Hematopoietic multipotent progenitor cell (in vitro differentiated cells): ENCODE measurements at places on chromosomes 11 and 22. TPM values are rescaled to one million over a fixed set of nuclear protein-coding genes. Genes with fewer than 3 reads are reported as not detected.
A peak's percentile ranks its signal among the peaks of the same experiment; 100 is the strongest.

SLC22A8 gene
- total RNA-seq, result not detected

DNA sequence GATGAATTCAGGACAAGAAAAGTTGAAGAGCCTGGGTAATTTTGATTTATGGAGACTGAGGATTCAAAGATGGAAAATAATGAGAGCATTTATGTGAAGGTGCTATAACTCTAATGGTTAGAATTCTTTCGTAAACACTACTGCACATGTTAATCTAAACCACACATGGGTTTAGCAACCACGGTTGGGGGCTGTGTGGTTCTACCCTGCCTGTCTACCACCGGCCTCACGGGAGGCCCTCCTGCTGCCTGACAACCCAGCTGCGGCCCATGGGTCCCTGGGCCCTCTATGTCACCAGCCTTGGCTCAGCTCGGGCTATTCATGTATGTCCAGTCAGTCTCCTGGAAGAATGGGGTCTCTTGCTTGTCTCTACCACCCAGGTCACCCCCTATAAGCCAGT, 68.5 kb upstream of the ARFGAP3 start:
- peak; percentile 81 for DNase-seq

- no peak for DNase-seq
Observed at GRCh38 chr11:108873310-108873709, 208.4 kb downstream of the DDX10 start.

DNA sequence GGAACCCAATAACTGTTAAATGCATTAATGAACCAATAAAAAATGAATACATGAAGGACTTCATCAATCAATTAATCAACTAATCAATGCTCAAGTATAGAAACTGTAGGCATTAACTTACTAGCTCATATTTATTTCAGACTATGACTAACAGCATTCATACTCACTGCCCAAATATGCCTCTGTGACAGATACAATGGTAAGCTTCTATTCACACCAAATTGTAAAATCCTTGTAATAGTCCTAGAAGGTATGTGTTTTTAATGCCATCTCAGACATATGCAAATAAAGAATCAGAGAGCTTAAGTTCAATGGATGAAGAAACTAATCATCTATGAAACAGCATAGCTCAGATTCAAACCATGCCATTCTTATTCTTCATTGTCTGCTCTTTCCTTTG, 1253.6 kb upstream of the TENM4 start:
- DNase-seq, result no peak

DNA sequence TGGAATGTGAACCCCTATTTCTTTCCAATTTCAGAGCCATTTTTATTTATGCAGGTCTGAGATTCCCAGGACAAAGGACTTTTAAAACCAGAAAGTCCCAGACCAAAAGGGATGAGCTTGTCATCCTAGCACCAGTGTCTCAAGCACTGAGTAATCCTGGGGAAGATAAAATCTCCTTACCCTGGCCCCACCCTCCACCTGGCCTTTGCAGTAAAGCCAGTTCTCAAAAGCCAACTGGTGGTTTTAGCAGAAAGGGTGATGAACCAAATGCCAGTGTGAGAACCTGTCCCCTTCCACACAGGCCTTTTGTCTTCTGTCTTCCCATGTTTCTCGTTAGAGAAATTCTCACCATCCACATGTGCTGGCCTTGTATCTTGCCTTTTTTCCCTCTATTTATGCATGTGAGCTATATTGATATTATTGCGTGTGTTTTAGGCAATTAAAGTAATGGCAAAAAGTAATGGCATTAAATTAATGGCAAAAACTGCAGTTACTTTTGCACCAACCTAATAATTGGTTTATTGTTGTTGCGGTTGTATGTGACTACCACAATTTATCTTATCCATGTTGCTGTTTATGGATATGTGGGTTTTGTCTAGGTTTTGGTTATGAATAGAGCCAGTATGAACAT, 191.3 kb downstream of the MYO18B start:
- DNase-seq, result no peak

MS4A3 gene
- total RNA-seq, result 16.7 TPM

C11orf21 gene
- 56.3 TPM for total RNA-seq

DNA sequence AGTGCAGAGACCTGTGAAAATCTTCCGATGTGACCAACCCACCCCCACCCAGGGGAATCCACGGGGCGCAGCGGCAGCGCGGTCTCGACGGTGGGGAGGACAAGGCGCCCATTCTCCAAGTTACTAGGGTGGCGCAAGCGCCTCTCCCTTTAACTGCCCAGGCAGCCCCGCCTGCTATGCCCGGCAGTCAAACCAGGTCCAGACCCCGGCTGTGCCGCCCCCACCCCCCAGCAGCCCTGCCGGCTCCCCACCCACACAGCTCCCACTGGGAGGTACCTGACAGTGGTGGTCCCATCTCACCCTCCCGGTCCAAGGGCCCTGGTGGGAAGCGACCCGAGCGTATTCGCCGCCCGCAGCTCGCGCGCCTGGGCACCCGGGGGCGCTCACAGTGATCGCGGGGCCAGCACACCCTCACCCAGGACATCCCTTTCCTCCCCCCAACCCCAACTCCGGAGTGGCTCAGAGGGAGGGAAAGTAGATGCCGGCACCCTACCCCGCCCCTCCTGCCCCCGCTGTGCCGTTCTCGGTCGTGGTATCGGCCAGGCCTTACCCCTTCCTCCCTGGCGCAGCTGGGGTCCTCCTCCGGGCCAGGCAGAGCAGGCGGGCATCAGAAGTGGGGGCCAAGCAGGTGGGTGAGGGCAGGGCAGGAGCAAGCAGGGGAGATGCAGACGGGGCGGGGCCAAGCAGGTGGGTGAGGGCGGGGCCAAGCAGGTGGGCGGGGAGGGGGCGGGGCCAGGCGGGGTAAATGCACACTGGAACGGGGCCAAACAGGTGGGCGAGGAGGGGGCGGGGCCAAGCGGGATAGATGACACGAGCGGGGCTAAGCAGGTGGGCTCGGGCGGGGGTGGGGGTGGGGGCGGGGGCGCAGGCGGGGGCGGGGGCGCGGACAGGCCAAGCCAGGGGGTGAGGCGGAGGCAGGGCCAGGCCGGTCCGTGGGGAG, at the start of gene TRPM5:
TSS of gene TRPM5 (minus strand) at position 634 of the 940 bp plus-strand sequence. CDS start 21,478 bp downstream, outside the sequence.
- no peak for DNase-seq

GRCh38 chr22:32979606-32980005, 78.6 kb downstream of the SYN3 start:
- no peak for DNase-seq

ANKK1 gene
- total RNA-seq, result under 0.01 TPM

OR51E2 gene
- under 0.01 TPM for total RNA-seq

RPS13 gene
- total RNA-seq, result 1,640 TPM

GRCh38 chr11:28528217-28528616, 420.0 kb downstream of the METTL15 start:
- no peak for DNase-seq

DNA sequence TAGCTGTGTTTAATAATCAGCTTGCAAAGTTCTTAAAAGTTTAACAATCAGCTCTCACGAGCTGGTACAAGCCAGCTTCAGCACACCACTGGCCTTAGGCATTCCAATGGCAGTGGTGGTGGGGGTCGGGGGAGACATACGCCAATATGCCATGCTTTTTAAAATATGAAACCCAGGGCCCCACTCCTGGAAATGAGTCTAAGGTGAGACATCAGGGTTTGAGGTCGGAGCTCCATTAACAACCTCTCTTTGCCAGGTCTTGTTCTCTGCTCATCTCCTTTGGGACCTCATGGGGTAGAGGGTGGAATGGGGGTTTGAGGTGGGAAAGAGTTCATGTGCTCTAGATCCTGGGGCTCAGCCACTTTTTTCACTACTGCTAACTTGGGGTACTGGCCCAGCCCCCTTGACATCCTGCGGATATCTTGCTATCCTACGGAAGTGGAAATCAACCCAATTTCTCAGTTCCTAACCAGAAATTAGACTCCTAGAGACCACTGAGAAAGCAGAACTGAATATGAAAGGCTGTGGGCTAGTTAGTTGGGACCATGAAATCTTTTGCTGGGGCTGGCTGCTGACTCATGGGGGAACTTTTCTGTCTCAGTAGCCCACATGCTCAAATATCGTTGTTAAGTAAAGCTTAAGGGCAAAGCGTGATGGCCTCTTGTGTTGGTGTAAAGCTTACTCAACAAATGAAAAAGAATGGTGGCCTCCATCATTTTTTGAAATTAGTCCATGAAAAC, 90.1 kb downstream of the PDHX start:
- no peak for DNase-seq

- DNase-seq, result no peak
Observed at GRCh38 chr11:108871152-108871551, 206.3 kb downstream of the DDX10 start.

DNA sequence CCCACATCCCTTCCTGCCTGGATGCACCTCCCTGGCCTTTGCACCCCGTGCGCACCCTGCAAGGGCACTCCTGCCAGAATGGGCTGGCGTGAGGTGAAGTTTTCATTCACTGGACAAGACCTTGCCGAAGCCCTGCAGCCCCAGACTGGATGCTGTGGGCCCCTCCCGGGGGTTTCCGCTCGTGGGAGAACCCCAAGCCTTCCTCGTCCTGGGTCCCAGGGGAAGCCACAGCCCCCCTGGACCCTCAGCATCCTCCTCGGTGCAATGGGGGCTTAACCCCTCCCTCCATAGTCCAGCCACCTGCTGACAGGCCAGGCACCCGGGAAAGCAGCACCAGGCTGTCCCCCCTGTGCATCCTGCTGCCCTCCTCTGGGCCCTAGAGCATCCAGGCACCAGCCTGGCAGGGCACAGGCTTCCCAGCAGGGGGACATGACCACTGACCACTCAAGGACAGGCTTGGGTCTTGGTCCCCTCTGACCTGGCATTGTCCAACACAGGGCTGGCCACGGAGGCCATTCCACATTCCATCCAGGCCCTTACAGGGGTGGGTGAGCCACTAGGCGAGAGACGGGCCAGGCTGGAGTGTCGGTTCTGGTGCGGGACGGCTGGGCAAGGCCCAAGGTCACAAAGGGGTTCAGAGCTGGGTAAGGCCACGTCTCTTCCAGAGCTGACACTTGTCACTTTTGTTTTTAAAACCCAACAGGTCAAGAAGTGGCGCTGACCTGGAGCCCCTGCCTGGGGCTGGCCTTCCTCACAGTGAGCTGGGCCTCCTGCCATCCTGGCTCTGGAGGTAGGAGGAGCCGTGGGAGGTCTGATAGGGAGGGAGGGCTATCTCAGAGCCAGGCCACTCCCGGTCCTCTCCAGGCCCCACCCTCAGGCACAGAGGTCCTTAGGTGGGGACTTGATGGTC, 41.5 kb upstream of the PPARA start:
- DNase-seq, result no peak

SAA4 gene
- total RNA-seq, result not detected

RAPSN gene
- 0.54 TPM for total RNA-seq

UBQLNL gene
- total RNA-seq, result 0.81 TPM
